ENCODE measurements at places on chromosomes 5 and 9. TPM values are rescaled to one million over a fixed set of nuclear protein-coding genes. Genes with fewer than 3 reads are reported as not detected.

CARTPT gene
- total RNA-seq = not detected

SPACA9 gene
- total RNA-seq = 1.9 TPM

CCT5 gene
- 461 TPM for total RNA-seq

SLC6A3 gene
- total RNA-seq = not detected

GFI1B gene
- total RNA-seq = not detected

DNA sequence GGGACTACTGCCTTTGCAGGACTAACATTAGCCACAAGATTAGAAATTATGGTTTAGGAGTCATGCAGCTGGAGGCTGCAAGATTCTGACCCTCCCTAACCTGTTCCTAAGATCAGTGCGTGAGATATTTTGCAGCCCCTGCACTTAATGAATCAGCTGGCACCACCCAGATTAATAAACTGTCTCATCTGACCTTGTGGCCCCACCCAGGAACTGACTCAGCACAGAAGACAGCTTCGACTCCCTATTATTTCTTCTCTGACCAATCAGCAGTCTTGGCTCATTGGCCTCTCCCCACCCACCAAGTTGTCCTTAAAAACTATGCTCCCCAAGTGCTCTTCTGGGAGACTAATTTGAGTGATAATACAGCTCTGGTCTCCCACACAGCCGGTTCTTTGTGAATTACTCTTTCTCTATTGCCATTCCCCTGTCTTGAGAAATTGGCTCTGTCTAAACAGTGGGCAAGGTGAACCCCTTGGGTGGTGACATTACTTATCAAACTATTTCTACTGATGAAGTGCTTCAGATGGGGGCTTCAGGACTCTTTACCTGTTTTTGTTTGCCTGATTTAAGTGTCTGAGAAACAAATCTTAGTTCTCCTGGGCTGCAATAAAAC, 17.0 kb downstream of the CTSL start:
- no peak for DNase-seq
- H3K27me3 ChIP-seq = peaks cover 6% of the 10 kb centered on the region
- H3K36me3 ChIP-seq = no peaks in the 10 kb centered on the region
- H3K27ac ChIP-seq = no peak overlapping the region

DNA sequence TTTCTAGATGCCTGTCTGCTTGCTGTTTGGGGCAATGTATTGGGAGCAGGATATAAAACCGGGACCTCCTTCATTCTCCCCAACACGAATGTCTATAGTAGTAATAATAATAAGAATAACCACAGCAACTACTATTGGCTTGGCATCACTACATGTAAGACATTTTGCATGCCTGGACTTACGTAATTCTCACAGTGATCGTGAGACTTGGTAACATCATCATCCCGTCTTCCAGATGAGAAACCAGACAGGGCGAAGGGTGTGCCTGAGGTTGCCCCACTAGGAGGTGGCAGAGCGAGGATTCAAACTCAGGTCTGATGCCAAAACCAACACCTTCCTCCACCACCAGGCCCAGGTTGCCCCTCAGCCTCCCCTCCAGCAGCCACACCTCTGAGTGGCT, 185.1 kb downstream of the RGS3 start:
- H3K4me3 ChIP-seq = no peak overlapping the region
- DNase-seq = no peak
- no peak overlapping the region for H3K27ac ChIP-seq
- no peaks in the 10 kb centered on the region for H3K36me3 ChIP-seq

DNA sequence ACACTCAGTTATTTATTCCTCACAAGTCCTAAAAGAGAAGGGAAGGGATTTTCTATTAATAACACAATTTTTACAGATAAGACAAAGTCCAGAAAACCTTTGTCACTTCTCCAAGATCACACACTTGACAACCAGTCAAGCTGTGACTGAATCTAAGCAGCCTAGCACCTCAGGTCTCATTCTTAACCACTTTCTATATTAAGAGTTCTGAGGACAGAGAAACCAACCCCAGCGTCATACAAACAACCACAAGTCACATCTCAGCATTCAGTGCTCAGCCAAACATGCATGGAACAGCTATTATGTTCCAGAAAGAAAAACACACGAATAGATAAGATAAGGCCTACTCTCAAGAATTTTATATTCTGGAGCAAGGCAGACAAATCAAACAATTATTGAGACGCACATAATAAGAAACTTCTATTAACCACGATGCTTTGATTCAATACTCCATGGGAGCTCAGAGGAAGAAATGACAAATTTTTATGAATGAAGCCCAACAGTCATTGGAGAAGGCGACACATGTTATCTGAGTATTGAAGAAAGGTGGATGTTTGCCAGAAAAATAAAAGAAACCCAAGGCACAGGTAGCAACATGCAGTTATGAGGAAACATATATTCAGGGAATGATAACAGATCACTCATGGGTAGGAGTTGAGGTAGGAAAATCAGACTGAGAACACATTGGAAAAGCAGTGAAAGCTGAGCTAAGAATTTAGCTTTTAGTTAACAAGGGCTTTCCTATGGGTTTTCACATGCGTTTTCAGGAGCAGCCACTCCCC, 113.1 kb downstream of the HTR4 start:
- H3K27ac ChIP-seq = no peak overlapping the region
- no peaks in the 10 kb centered on the region for H3K4me1 ChIP-seq
- H3K4me3 ChIP-seq = no peak overlapping the region

DNA sequence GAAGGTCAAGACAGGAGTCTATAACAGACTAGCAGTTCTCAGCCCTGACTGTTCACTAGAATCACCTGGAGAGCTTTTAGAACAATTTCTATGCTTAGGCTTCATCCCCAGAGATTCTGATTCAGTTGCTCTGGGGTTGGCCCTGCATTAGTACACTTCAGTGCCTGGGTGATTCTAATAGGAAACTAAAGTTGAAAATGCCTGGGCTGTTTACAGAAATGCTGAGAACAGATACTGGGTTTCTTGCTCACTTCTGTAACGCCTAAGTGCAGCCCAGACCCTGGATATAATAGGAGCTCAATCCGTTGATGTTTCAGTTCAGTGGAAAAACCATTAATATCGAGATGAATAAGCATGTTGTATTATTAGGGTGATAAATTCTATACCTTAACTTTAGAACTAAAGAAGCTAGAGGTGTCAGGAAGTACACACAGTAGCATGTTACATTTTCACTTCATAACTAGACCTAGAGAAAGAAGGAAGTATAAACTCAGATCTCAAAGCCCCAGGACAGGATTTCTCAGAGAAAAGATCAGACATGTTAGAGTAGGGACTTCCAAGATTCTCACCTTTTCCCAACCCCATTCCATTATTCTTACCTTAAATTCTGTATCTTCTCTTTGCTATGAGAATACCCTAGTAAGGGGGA, 20.4 kb downstream of the HAVCR2 start:
- H3K36me3 ChIP-seq = peaks cover 34% of the 10 kb centered on the region
- no peak for DNase-seq
- H3K4me1 ChIP-seq = peaks cover 4% of the 10 kb centered on the region
- no peak overlapping the region for H3K4me3 ChIP-seq
- no peak overlapping the region for H3K27ac ChIP-seq

- H3K4me1 ChIP-seq = peaks cover 59% of the 10 kb centered on the region
- peaks cover 16% of the 10 kb centered on the region for H3K36me3 ChIP-seq
- H3K27me3 ChIP-seq = no peaks in the 10 kb centered on the region
- peak overlapping the region; percentile 93 for H3K27ac ChIP-seq
- peak; percentile 66 for DNase-seq
These were observed 5.1 kb downstream of the GLRX start for GRCh38 chr5:95817430-95817829.

GRCh38 chr9:37417857-37418618, 4.5 kb upstream of the GRHPR start:
- H3K27me3 ChIP-seq = no peaks in the 10 kb centered on the region
- H3K36me3 ChIP-seq = no peaks in the 10 kb centered on the region
- H3K4me1 ChIP-seq = peaks cover 14% of the 10 kb centered on the region
- H3K27ac ChIP-seq = no peak overlapping the region

DNA sequence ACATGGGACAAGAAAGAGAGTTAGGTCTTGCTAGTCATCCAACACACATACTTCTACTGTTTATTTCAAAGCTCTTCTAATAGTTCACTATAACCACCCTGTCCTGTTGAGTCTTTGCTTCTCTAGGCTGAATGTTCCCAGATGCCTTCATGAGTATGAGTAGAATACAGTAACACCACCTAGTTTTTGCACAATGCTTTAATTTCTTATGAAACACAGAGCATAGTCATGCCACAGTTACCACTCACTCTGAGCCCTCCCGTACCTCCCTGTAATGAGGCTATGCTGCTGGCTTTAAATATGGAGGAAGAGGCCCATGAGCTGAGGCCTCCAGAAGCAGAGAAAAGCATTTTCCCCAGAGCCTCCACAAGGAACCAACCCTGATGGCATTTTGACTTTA, 75.0 kb upstream of the SLC1A3 start:
- no peaks in the 10 kb centered on the region for H3K4me1 ChIP-seq
- no peaks in the 10 kb centered on the region for H3K36me3 ChIP-seq
- DNase-seq = no peak
- H3K4me3 ChIP-seq = no peak overlapping the region

GRCh38 chr9:34651321-34651720, 664 bp upstream of the IL11RA start:
- H3K4me1 ChIP-seq = peaks cover 30% of the 10 kb centered on the region
- no peak overlapping the region for H3K4me3 ChIP-seq
- DNase-seq = no peak
- no peaks in the 10 kb centered on the region for H3K27me3 ChIP-seq

DNA sequence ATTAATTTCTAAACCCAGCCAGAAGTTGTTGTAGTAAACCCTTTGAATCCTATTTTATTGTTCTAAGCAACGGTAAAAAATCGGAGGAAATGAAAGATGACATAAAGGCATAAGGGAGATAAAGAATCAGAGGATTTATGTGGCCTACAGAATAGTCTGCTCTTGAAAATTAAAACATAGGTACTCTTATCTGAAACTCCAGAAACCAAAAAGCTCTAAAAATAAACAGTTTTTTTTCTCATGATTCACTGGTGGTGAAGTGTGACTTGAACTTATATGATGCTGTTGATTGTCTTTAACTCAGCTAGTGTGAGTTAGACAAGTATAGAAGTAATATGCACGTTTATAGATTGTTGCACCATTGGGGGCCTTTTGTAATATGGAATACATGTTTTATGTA, 80.3 kb downstream of the HSD17B4 start:
- no peak overlapping the region for H3K4me3 ChIP-seq
- no peaks in the 10 kb centered on the region for H3K4me1 ChIP-seq
- H3K27me3 ChIP-seq = no peaks in the 10 kb centered on the region
- H3K27ac ChIP-seq = no peak overlapping the region
- peaks cover 10% of the 10 kb centered on the region for H3K36me3 ChIP-seq
- no peak for DNase-seq
